ENCODE measurements at places on chromosomes 1 and 21.

DNA sequence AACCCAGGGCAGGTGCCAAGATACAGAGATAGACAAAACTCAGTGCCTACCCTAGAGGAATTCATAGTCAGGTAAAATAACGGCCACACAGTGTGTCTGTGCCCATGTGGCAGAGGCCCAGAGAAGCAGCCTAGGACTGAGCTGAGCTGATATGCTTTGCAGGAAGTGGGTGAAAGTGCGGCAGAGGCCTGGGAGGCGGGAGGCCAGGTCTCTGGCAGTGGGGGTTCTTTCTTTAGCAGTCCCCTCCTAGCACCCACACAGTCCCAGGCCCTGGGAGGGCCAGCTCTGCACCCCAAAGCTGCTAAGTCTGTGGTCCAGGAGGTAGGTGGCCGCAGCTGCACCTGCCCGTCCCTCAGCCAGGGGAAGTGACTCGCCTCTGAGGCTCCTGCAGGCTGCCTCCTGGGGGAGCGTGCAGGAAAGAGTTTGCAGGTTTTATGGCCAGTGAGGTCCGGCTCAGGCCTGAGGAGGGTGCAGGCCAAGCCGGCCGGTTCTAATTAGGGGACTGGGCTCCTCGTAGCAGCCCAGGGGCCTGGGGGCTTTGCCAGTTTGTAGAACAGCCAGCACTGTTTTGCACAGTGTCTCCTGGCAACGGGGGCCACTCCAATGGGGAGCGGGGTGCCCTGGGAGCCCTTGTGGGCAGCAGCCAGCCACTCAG is 107.9 kb downstream of the SPSB1 start:
- peak; percentile 25 for DNase-seq

DNA sequence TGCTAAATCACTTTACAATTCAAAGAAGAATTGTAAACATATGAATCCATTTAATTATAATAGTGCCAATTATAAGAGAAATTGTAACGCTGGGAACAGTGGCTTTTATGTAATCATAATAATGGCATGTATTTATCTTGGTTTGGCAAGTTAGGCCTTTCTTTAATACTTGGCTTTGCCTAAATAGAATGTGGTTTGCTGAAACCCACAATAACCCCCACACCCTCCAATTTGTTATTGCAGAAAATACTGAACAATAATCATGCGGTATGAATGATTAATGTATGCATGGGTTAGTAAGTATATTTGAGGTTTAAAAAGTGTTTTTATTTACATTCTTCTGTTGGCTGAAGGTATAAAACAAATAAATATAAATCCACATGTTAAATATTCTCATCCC is 138.2 kb downstream of the NFIA start:
- DNase-seq, result no peak

DNA sequence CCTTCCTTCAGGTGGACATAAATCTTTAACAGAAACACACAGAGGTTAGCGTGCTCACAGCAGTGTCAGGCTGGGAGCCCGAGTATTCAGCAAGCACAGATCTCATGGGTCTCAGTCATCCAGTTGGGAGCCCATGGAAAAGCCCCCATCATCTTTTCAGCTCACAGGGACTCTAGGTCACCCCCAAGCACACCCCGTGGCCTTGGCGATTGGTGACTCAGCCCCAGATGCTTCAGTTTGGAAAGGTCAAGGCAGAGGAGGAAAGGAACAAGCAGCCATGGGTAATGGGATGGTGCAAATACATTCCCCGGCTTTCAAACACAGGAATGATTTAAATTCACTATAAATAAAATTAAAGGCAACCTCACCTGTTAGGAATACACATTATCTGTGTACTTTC is 88.9 kb downstream of the PGBD5 start:
- no peak for DNase-seq

DNA sequence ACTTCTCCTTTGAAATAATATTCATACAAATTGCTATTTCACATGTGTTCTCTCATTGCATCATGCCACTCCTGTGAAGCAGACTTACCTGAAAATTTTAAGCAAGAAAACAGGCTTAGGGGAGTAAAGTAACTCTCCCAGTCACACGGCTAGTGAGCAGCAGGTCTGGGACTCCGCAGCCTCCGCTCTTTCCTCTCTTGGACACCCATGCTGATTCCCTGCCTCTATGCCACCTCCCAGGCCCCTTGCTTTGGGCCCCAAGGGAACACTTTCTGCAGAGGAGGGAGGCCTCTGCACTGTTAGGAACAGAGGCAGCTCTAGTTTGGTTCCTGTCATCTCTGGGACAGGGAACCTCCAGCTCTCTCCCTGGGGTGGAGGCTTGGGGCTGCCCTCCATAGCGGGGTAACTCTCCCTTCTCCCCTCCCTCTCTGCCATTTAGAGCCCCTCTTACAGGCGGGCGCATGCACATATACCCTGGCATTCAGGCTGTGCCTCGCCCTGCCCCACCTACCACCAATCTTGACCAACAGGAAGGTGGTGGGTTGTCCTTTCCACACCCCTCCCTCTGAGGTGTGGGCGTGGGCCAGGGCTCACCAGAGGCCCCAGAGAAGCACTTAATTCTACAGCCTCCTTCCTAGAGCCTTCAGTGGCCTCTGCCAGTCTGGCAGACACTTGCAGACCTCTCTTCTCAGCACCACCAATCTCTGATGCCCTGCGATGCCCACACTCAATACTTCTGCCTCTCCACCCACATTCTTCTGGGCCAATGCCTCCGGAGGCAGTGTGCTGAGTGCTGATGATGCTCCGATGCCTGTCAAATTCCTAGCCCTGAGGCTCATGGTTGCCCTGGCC is at the start of gene RXFP4:
Gene RXFP4, plus strand, starts transcription at position 646 of the 852 bp plus-strand sequence. Its CDS starts 72 bp downstream, at position 718.
- DNase-seq, result no peak

GRCh38 chr1:19232524-19232846 is 18.8 kb downstream of the EMC1 start:
- DNase-seq, result no peak

- no peak for DNase-seq
Observed at GRCh38 chr1:187237542-187237941, 408.8 kb downstream of the PLA2G4A start.

DNA sequence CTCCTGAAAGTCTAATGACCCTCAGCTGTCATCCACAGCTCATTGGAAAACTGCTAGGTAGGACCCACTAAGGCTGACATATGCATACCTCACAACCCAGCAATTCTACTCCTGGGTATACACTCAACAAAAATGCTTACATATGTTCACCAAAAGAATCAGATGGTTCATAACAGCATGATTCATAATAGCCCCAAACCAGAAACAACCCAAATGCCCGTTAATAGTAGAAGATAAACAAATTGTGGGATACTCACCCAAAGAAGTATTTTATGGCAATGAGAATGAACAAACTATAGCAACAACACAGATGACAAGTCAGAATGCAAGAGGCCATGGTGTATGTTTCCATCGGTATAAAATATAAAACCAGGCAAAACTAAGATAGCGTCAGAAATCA is 124.6 kb downstream of the HLCS start:
- no peak for DNase-seq

DNA sequence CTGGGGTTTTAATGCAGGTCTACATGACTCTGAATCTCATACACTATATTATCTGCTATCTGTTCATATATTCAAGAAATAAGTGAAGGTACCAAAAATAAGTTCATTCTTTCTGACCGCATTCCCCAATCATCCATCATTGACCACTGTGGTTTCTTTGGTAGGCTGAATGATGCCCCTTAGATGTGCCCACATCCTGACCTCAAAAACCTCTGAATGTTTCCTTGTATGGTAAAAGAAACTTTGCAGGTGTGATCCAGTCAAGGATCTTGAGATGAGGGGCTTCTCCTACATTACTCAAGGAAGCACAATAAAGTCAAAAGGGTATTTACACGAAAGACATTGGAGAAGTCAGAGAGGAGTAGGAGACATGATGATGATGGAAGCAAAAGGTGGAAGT is 60.6 kb upstream of the LRRC8B start:
- DNase-seq, result no peak

GRCh38 chr1:24111262-24111995 is 506 bp downstream of the MYOM3 start:
- DNase-seq, result no peak

DNA sequence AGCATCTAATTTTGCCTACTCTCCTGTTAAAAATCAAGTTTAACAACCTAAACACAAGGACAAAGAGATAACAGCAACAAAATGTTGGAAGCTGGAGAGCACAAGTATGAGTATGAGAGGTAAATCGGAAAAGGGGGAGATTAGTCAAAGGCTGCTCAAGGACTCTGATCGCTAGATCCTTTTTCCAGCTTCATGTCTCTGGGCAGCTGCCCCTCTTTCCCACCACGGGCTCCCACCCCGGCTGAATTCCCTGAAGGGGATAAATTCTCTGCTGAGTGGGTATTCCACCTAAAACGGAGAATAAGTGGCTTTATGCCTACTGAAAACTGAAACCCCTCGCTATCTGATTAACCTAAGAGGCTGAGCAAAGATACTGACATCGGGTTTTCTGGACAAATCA is 696 bp upstream of the CTBS start:
- DNase-seq, result no peak
